T-helper 9 cell (primary cell): ENCODE measurements at places on chromosomes 4 and X.

- DNase-seq, result no peak
Measured at GRCh38 chrX:81259714-81260395, 58.0 kb downstream of the SH3BGRL start.

DNA sequence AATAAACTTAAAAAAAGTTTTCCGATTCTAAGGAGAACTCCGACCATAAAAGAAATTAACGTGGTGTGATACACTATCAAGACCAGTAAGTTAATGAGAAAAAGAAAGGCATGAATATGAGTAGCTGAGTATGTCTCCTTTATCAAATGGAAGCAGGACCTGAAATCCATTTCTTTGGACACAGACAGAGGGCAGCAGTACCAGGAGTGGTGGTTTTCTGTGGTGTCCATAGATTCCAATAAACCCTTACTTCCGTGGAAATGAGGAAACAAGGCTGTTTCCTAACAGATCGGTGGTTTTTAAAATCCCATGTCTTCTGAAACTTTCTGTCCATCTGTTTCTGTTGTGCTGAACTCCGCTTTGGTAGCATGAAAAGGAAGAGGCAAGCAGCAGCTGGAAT lies 128.5 kb upstream of the TSPAN5 start:
- no peak for DNase-seq

GRCh38 chr4:54289316-54289715 lies 60.2 kb downstream of the PDGFRA start:
- DNase-seq, result no peak

DNA sequence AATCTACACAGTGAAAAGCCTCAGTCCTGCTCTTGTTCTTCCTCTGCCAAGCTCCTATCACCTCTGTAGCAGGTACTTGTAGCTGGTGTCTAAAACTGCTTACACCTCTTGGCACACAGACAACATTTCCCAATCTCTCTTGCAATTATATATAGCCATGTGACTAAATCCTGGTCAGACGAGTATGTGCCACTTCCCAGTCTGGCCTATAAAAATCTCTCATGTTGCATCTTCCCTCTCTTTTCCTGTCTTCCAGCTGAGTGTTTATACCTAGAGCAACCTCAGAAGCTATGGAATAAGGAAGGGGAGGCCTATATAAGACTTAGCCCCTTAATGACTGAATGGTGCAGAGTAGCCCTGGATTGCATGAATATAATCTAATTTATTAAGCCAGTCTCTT lies 105.8 kb downstream of the RNF150 start:
- no peak for DNase-seq

- no peak for DNase-seq
Measured at GRCh38 chrX:17433965-17434364, 59.0 kb downstream of the NHS start.

DNA sequence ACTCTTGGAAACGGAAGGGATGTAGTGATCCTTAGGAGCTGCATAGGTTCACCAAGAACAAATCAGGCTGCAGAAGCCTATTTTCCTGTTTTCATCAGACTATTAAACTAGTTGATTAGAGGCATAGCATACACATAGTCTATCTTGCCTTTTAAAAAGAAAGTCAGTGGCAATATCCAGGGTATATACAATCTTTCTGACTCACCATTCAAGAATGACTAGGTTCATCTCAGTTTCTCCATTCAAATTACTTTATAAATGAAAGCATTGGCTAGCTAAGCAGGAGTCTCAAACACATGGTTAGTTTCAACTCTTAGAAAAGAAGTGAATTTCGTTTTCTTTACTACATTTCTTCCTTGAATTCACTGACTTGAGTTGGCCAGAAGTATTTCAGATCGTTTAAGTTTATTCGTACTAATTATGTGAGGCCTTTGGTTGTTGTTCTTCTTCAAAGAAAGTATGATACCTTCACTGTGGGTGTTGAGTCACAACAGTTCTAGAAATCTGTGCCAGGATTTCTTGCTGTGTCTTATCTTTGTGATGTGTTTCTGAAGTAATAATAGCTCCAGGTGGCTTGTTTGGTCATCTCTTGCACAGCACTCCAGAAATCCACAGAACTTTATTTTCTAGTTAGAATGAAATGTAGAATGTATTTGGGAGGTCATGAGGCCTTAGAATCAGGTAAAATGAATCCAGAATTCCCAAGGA lies 88.2 kb downstream of the AWAT2 start:
- no peak for DNase-seq

DNA sequence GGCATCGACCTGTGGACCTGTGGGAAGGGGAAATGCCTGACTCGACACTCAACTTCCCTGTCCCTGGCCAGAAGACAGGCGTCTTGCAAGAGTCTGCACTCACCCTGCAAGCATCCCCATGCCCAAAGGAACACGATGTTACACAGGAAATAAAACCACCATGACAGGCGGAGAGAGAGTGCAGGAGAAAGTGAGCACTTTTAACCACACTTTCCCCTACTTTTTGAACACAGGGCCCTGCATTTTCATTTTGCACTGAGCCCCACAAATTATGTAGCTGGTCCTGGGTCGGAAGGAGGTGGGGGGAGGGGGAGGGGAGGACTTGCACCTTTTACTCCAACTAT lies 13.8 kb upstream of the MAN2B2 start:
- no peak for DNase-seq

DNA sequence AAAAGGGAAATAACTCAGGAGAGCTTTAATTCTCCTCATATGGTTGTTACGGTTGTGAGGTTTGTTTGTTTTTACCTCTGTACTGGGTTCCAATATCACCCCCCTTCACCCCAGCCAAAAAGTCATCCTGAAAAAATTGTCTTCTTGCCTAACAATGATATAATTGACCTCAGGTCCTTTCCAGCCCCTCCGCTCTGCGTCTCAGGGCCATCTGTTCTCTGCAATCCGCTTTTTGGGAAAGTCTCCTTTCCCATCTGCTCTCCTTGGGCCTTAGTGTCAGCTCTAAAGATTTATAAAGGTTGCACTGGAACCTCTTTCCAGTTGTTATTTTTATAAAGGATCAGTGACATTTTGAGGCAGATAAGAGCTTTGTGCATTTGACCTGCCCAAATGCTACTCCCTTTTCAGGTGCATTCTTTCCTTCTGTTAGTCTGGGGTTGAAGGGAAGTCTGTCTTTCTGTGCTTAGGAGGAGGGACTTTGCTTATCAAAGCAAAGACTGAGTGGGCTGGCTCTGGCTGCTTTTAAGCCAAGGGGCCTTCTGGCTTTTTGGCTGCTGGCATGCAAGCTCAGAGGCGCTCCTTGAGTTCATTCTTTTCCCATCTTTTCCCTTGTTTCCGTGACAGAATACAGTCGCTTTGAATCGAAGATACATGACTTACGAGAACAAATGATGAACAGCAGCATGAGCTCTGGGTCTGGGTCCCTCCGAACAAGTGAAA lies 34.1 kb downstream of the DLG3 start:
- DNase-seq, result no peak

DNA sequence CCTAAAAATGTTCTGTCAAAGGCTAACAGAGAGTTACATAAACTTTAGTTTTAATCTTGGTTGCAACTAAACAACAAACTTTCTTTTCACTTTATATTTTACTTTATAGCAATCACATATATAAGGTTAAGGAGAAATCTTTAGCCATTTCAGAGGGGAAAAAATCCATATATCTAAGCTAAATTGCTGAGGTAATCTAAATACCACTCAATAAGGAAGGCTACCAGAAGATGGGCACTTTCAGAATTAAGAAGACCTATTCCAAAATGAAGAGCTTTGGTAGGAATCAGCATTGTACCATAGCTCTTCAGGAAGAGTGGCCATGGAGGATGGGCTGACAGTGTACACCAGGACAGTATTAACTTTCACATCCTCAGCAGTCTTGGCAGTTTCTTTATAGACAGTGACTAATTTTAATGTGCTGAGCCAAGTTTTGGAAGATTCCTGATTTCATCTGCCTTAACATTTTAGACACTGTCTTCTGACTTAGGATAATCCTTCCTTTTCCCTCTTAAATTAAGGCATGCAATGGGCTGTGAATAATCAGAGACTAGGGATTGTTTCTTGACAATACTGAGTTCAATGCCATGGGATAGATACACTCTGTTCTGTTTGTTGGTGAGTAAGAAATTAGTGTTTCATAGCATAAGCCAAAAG lies 7.1 kb downstream of the FAT4 start:
- DNase-seq, result no peak

DNA sequence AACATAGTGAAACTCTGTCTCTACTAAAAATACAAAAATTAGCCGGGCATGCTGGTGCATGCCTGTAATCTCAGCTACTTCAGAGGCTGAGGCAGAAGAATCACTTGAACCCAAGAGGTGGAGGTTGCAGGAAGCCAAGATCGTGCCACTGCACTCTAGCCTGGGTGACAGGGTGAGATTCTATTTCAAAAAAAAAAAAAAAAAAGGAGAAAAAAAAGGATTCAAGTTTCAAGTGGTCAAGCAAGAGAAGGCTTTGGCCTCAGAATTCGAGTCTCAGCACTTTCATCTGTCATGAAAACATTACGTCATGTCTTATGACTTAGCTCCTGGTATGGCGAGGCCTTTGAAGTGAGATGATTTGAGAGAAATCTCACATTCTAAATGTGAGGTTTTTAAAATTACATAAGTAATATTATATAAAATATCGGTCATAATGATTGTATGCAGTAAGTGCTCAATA lies 21.2 kb upstream of the DHRSX start:
- no peak for DNase-seq

- no peak for DNase-seq
Measured at GRCh38 chr4:189060104-189060503, 880.6 kb upstream of the FRG1 start.

- DNase-seq, result peak; percentile 50
Measured at GRCh38 chrX:71532078-71532752, 689 bp upstream of the OGT start.

GRCh38 chr4:8135666-8136065 lies 22.9 kb downstream of the ABLIM2 start:
- DNase-seq, result no peak

- no peak for DNase-seq
Measured at GRCh38 chr4:99927566-99927965, 18.9 kb downstream of the DNAJB14 start.

- DNase-seq, result no peak
Measured at GRCh38 chr4:140705625-140706275, 50.4 kb downstream of the TBC1D9 start.

DNA sequence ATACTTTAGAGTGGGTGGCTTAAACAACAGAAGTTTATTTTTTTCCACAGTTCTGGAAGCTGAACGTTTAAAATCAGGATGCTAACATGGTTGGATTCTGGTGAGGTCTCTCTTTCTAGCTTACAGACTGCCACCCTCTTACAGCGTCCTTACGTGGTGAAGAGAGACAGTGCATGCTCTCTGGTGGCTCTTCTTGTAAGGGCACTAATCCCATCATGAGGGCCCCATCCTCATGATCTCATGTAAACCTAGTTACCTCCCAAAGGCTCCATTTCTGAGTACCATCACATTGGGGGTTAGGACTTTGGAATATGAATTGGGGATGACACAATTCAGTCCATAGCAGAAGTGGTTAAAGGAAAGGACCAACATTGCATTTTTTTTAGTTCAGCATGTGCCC lies 132.8 kb downstream of the BMPR1B start:
- DNase-seq, result no peak

DNA sequence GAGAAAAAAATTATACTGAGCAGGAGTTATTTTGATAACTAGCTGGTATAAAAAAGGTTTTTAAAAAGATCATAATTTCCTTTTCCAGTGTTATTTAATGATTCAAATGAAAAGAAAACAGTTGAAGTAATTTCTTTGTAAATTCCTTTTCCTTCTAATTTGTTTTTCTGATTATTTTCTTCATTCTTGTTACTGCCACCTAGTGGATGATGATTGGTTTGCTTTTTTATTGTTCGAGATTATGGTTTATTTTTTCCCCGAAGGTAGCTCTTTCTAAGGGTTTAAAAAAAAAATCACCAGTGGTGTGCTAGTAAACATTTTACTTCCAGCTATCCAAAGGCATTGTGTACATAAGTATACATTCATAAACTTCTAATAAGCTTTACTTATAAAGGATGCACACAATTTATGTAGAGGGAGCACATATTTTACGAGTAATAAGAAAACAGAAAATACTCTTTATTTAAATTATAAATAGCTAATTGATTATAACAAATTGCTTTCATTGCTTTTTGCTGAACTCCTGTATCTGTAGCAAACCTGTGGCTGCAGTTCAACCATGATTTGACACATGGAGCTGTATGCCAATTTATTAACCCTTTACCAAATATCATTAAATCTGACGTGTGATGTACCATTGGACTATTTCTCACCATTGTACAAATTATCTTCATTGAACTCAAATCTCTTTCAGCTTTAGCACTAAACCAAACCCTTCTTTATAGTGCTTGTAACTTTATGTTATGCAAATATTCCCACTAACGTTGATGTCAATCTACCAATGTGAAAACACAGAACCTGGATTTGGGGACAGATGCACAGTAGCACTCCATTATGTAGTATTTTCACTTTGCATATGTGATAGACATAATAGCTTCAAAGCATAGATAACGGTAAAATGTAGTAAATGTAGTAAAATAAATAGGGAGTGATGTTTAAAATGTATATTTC lies 97.8 kb upstream of the ANK2 start:
- DNase-seq, result no peak

GRCh38 chr4:48589098-48589445 lies 99.0 kb downstream of the ZAR1 start:
- DNase-seq, result no peak

- DNase-seq, result no peak
Measured at GRCh38 chrX:21678048-21678612, 20.0 kb upstream of the KLHL34 start.

DNA sequence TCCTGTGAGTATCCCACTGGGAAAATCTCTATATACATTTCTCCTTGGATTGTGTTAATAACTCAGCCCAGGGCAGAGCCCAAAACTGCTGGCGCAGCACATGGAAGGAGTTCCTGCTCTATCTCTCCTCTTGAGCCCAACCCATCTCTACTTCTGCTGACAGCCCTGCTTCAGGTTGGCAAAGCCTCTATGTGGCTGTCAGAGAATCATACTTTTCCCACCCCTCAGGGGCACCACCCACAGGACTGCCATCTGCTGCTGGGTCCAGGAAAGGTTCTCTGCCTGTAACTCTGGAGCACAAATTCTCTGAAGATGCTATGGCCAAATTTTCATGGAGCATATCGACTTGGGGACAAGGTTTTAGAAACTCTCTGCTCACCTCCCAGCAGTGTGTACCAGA lies 278.5 kb upstream of the EMCN start:
- no peak for DNase-seq

DNA sequence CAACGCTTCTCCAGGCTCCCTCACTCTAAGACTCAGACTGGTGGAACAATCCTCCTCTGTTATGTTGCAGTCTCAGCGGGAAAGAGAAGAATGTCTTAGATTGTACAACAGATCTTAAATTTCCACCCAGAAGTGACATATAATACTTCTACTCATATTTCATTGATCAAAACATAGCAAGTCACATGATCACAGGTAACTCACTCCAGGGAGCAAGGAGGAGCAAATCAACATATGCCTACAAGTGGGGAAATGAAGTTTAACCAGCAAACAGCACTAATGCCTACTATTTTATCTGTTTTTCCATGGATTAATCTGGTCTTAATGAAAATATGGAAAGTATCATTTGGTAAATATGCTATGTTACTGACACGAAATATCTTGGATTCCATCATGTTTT lies 819.8 kb downstream of the CCSER1 start:
- no peak for DNase-seq
